IMR-90 (cell line): ENCODE measurements at places on chromosomes 6 and 20. TPM values are rescaled to one million over a fixed set of nuclear protein-coding genes. Genes with fewer than 3 reads are reported as not detected.
A peak's percentile ranks its signal among the peaks of the same experiment; 100 is the strongest.

The ZNF391 gene
- total RNA-seq = 0.18 and 0.28 TPM in 2 replicates

GRCh38 chr20:6483727-6484126 lies 283.8 kb upstream of the BMP2 start:
- no peak for DNase-seq

- peak; percentile 12 for DNase-seq
Measured at GRCh38 chr6:62652692-62653328, 366.8 kb upstream of the KHDRBS2 start.

The SSTR4 gene
- not detected in 2 replicates for total RNA-seq

DNA sequence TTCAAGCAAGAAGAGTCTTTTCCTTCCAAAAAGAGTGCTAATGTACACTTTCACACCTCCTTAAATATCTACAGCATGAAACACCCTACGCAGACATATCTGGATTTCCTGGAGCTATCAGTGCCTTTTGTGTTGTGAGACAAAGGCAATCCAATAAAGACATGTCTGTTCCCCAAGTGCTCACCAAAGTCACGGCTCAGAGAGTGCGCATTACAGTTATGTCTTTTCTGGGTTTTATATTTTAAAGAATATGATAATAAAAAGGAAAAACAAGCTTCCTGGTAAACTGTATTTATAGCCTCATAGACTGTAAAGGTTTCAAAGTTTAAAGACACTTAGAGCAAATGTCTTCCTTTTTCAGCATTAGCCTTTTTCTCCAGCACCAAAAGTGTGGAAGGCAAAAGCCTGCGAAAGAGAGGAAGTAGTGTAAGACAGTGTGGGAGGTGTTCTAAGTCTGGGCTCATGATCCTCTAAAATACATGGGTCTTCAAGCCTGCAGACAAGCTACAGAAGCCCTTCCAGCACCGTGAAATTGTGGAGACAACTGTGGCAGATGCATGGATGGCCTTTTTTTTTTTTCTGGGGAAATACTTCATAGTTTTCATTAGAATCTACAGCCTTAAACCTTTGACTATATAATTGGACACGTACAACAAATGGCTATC lies 135.0 kb upstream of the SLC35B3 start:
- no peak for DNase-seq

The ACAT2 gene
- total RNA-seq = 45.2 and 50.3 TPM in 2 replicates

DNA sequence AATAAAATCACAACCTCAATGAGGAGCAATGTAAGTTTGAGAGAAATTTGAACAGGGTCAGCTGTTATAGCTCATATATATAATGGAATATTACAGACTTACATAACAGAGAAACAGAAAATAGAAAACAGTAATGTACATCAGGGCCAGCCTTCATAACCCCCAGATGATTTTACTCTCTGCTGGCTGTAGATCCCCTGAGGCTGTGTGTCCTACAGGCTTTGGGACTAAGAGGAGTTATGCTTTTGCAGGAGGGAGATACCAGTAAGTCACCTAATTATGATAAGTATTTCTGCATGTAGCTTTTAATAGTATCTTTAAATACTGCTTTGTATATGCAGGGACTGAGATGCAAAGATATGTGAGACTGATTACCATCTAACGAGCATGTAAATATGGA lies 105.8 kb upstream of the ASCC3 start:
- DNase-seq = no peak

DNA sequence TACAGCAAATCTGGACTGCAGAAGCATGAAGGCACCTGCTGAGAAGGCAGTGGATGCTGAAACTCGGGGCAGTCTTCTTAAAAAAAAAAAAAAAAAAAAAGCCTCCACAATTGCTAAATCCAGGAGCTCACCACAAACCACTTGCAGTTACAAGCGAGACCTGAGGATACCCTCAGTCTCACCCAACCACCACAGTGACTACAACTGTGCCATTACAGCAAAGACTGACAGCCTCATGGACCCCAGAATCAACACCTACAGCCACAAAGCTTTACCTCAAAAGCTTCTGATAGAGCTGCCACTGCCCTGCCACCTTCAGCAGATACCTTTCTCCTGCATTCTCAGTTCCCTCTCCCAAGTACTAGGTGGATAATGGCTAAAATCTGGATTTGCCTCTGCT lies 9.0 kb downstream of the COL21A1 start:
- no peak for DNase-seq

- DNase-seq = no peak
Measured at GRCh38 chr20:6613280-6613861, 154.1 kb upstream of the BMP2 start.

- no peak for DNase-seq
Measured at GRCh38 chr6:63516186-63516944, 55.9 kb upstream of the LOC128125822 start.

GRCh38 chr6:113763876-113764275 lies 93.3 kb upstream of the MARCKS start:
- DNase-seq = peak; percentile 78

DNA sequence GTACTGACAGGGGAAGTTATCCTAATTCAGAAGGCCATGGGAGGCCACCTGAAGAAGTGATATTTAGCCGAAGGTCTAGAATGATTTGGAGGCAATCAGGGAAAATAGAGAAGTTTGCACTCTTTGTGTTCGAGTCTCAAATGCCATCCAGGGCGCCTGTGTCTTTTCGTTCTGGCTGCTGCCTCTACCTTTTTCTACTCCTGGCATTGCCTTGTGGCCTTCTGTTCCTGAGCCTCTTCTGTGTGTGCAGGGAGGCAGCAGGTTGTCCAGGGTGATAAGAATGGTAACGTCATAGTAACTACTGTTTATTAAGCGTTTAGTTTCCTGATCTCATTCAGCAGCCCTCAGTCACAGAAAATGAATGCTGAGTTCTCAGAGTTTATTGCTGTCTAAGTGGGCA lies 252.1 kb downstream of the FARS2 start:
- no peak for DNase-seq

- peak; percentile 74 for DNase-seq
Measured at GRCh38 chr6:90226257-90226656, 70.4 kb downstream of the BACH2 start.

DNA sequence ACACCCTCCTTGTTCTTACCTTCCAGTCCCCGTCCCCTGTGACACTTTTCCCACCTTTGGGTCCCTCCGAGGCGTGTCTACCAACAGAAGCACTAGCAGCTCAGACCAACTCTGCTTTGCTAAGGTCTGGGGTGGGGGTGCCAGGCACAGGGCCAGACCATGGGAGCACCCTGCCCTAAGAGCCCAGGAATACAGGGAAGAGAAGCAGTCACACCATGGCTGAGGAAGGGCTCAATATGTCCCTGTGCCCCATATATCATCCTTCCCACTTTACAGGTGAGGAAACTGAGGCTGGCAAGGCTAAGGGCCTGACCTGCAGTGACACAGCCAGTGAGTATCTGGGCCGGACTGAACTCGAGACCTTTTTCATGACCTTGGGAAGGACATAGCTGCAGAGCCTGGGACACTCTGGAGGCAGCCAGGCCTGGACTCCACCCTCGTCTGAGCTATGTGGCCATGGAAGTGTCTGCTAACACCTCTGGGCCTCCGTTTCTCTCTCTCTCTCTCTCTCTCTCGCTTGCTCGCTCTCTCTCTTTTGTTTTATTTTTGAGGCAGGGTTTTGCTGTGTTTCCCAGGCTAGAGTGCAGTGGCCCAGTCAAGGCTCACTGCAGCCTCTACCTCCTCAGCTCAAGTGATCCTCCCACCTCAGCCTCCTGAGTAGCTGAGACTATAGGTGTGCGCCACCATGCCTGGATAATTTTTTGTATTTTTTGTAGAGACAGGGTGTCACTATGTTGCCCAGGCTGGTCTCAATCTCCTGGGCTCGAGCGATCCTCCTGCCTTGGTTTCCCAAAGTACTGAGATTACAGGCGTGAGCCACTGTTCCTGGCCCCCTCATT lies 156.7 kb downstream of the GRM4 start:
- DNase-seq = no peak

DNA sequence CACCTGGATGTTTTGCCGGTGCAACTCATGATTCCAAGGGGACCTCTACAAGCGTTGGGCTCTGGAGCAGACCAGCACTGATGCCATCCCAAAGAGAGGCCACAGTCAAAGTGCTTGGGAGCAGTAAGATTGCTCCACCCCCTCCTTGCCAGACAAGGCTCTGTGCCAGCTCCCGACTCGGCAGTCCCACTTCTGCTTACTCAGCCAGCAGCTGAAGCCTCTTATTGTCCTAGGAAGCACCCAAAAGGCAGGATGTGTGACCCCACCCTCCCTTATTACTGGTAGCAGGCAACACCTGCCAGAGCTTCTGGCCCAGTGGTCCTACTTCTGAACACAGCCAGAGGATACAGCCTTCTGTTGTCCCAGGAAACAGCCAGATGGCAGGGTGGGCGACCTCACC lies 614.2 kb downstream of the TENT5A start:
- no peak for DNase-seq

DNA sequence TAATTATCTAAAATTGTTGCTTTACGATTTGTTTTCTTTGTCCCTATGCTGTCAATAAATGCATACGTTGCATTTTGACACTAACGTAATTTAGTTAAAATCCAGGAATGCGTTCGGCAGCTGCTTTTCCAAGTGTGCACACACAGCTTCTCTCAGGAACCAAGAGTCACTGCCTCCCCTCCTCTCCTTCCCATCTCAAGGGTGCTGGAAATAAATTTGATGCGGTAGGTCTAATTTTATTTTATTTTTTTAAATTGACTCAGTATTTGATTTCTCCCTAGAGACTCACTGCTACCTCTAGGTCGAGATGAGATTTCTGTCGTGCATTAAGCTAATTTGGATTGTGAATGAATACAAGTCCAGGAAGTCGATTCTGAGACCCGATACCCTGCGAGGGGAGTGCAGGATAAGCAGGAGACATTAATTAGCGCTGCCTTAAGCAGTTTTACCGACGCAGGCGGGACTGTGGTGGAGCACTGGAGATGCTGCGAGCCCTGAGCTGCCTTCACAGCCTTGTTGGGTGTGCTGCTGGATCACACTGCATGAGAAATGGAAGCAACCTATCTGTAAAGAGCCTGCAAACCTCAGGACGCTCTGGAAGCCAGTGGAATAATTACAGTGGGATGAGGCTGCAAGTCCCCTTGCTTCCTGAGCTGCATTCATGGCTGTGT lies 381.2 kb downstream of the C6orf118 start:
- no peak for DNase-seq

GRCh38 chr6:1619673-1620503 lies 10.2 kb downstream of the FOXC1 start:
- no peak for DNase-seq

- no peak for DNase-seq
Measured at GRCh38 chr6:25435416-25435985, 156.3 kb downstream of the CARMIL1 start.

GRCh38 chr20:50540620-50541605 lies 30.7 kb downstream of the PTPN1 start:
- DNase-seq = peak; percentile 93

- no peak for DNase-seq
Measured at GRCh38 chr6:37536491-37537190, 36.9 kb upstream of the CCDC167 start.

The NMBR gene
- not detected in 2 replicates for total RNA-seq

DNA sequence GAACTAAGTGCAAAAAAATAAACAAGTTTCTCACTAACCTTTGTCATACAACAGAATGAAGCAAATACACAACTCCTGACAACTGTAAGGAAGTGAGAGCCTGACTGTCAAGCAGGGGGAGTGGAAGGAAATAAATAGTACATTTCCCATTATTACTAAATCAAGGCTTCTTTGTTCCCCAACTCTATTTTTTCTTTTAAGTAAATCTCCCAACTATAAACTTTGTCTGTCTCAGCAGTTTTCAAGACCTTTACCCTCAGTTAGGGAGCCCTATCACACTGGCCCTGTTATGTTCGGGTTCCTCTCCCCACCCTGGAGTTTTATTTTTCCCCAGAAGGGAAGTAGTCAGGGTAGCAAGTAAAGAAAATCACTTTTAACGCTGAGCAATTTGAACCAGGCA lies 24.1 kb upstream of the IPCEF1 start:
- no peak for DNase-seq

DNA sequence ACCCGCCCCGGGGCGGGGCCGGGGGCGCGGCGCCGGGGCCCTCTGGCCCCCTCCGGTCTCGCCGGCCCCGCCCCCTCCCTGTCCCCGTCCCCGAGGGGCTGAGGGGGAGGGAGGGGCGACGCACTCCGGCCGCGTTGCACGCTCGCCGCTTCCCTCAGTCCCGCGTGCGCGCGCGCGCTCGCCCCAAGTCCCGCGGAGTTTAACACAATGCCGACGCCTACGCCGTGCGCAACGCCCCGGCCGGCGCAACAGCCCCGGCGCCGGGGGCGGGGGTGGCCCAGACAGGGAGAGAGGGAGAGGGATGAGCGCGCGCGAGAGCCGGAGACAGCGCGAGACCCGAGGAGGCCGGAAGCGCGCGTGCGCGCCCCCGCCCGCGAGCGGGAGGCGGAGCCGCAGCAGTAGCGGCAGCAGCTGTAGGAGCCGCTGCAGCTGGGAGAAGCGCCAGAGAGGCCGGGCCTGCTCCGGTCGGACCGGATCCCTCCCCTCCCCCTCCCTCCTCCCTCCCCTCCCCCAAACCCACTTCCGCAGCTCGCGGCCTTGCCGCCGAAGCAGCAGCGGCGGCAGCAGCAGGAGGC lies 996 bp downstream of the ZBTB2 start:
- peak; percentile 98 for DNase-seq

GRCh38 chr6:155544677-155545076 lies 89.0 kb upstream of the NOX3 start:
- DNase-seq = no peak

The PDYN gene
- not detected in 2 replicates for total RNA-seq

DNA sequence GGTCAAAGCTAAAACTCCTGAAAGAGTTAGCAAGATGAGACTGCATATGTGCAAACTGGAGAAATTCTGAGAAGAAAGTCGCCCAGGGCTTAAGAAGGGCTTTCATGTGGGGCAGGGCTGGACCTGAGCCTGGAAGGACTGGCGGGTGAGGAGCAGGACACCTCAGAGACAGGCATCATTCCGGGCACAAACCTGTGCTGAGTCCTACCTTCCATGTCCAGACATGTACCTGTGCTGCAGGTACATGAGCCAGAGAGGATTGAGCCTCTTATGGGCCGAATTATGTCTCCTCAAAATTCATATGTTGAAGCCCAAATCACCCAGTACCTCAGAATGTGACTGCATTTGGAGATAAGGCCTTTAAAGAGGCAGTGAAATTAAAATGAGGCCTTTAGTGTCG lies 171.0 kb downstream of the QRSL1 start:
- DNase-seq = no peak

DNA sequence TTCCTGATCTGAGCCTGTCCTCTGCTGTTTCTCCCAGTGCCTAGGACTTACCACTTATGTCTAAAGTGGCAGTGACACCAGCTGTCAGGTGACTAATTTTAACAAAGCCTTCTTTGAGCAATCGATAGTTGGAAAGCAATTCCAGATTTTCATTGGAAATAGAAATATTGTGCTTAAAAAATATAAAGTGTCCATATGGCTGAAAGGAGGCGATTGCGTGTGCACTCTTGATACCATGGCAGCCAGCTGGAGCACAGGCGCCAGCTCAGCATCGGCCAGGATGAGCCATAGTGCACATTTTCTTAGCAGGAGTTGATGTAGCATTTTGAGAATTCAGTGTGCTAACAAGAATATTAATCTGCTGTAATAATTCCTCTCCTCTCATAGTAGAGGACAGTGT lies 70.0 kb downstream of the LRRC1 start:
- DNase-seq = no peak

The RAMACL gene
- total RNA-seq = 0.90 and 1.1 TPM in 2 replicates

The SPAG4 gene
- total RNA-seq = 1.8 and 1.9 TPM in 2 replicates
